ENCODE measurements at places on chromosomes 4 and X.

DNA sequence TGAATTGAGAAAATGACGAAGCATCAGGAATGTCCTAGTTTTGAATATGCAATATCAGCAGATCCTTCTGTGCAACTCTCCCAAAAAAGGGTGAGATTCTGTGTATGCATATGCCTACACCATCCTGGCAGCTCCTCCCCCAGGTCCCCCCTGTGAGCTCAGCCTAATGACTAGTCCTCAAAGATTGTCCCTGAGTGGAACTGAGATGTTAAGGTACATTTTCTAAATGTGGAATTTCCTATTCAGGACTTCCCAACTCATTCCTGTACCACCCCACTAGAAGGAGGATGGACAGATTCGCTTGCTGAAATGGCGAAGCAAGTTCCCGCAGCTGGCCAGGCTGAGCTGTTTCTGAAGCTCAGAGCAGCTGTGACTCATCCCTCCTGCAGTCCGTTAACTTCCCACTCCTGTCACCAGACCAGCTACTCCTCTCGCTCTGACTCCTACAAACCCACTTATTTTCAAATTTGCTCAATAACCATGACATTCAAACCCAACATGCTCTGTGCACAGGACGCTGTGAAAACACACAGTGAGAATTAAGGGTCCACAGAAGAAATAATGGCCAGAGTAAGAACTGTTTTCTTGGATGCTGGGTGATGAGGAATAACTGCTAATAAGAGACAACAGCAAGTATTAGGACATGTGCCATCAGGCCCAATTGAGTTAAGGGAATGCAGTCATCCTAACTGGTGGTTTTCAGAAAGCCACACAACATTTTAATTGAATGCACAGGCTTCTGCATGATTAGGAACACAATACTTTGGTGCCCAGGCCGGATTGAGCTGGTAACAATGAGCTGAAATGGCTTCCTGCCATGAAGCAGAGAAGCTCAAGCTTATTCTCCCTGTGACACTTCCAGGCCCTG lies 40.0 kb upstream of the IRF2 start:
- DNase-seq, result no peak

DNA sequence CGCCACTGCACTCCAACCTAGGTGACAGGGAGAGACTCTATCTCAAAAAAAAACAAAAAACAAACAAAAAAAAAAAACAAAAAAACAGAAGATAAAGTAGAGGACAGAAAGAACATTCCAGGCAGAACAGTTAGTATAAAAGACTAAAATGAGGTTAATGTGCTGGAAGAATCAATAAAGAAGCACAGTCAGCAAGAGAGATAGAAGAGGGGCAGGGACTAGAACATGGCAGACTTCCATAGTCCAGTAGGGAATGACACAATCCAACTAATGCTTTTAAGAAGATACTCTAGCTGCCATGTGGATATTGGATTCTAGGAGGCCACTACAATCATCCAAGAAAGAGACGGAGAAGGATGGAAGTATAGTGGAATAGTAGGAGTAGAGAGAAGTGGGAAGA lies 11.6 kb downstream of the ADGRG2 start:
- DNase-seq, result no peak

DNA sequence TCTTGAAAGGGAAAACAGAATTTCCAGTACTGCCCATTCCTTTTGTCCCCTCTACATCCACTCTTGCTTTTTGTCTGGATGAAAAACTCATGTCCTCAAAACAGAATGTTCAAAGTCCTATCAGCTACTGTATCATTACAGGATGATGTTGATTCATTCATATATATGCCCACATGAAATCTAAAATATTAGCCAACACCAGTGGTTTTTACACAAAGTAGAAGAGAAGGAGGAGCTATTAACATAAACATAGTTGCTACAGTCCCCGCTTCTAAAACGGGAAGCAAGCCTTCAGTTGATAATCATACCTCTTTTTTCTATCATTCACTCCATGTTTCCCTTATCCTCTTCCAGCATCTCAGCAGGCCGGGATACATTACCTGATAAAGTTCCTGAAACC lies 7.7 kb upstream of the THOC2 start:
- DNase-seq, result no peak

DNA sequence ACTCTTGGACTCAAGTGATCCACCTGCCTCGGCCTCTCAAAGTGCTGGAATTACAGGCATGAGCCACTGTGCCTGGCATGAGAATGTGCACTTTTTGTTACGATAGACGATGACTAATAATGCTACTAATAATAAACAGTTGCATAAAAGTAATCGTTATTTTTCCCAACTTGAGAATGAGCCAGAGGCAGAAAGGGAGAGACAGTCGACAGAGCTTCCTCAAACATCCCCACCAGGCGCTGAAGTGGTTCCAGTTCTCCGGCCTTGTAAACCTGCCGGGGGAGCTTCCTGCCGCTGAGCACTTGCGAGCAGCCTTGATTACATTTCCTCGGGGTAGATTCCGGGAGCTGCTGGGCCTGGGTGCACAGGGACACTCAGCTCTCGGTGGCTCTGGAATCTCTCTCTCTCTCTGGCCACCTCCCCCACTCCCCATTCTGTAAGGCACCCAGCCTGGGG lies 8.9 kb upstream of the HTRA3 start:
- DNase-seq, result no peak

DNA sequence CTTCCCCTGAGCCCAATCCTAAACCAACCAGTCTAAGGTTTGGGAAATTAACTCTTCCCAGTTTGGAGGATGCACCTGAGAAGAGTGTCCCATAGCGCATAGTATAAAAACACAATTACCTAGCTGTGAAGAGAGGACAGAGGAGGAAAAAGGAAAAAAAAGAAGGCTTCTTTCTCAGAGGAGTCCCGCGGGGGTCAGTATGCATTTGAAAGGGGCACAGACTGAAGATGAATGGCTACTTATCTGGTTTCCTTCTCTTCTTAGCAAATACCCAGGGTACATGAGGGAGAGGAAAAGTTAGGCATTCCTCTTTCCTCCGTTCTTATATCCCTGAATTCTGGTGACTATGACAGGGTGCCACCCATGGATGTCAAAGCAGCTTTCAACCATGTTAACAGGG lies 96.9 kb downstream of the TMEM47 start:
- DNase-seq, result no peak

Measured in GF-D8 (cell line).